ENCODE measurements at places on chromosomes 4 and X. TPM values are rescaled to one million over a fixed set of nuclear protein-coding genes. Genes with fewer than 3 reads are reported as not detected.

GUCY1A1 gene
- total RNA-seq = 8.5 TPM

YIPF7 gene
- total RNA-seq = not detected

RNF150 gene
- 0.25 TPM for total RNA-seq

IL13RA2 gene
- 16.6 TPM for total RNA-seq

DCHS2 gene
- not detected for total RNA-seq

PLA2G12A gene
- 46.2 TPM for total RNA-seq

NUDT10 gene
- 2.1 TPM for total RNA-seq

CPEB2 gene
- 12.5 TPM for total RNA-seq

TIMP1 gene
- 6,558 TPM for total RNA-seq

WDR44 gene
- total RNA-seq = 10.5 TPM

LDB2 gene
- total RNA-seq = 17.2 TPM

DCTD gene
- total RNA-seq = 86.3 TPM

ZNF518B gene
- 21.6 TPM for total RNA-seq

TET2 gene
- 4.4 TPM for total RNA-seq

SPANXD gene
- total RNA-seq = not detected

AADAT gene
- total RNA-seq = 4.6 TPM

TMSB15C gene
- 0.73 TPM for total RNA-seq

LRP2BP gene
- 0.37 TPM for total RNA-seq

CXCL3 gene
- 3.2 TPM for total RNA-seq

EDNRA gene
- 5.1 TPM for total RNA-seq

MAGEA8 gene
- total RNA-seq = not detected

USP17L28 gene
- not detected for total RNA-seq

TLR10 gene
- not detected for total RNA-seq

EDA2R gene
- 13.2 TPM for total RNA-seq

PPP1R2C gene
- total RNA-seq = not detected

PFKFB1 gene
- total RNA-seq = not detected

HTR2C gene
- total RNA-seq = not detected

PRRG1 gene
- 23.4 TPM for total RNA-seq

MYOZ2 gene
- total RNA-seq = not detected

SPANXA2 gene
- total RNA-seq = not detected

MAGEB3 gene
- not detected for total RNA-seq

EGFL6 gene
- not detected for total RNA-seq

L1CAM gene
- total RNA-seq = not detected

MAGEB10 gene
- not detected for total RNA-seq

TCP11X2 gene
- total RNA-seq = not detected

POU3F4 gene
- total RNA-seq = not detected

GLRB gene
- total RNA-seq = 1.7 TPM

KLB gene
- 0.05 TPM for total RNA-seq

NEK1 gene
- 6.9 TPM for total RNA-seq

ODAPH gene
- total RNA-seq = 0.15 TPM

CYSLTR1 gene
- total RNA-seq = not detected

CFAP99 gene
- total RNA-seq = not detected

ART3 gene
- total RNA-seq = not detected

RPA4 gene
- 0.20 TPM for total RNA-seq

EPGN gene
- total RNA-seq = not detected

FABP2 gene
- not detected for total RNA-seq

PJA1 gene
- total RNA-seq = 22.2 TPM

ZMAT1 gene
- total RNA-seq = 0.12 TPM

FGFR3 gene
- 0.24 TPM for total RNA-seq

OPRPN gene
- not detected for total RNA-seq

SUPT20HL2 gene
- not detected for total RNA-seq

PDCL2 gene
- not detected for total RNA-seq

NRK gene
- 4.8 TPM for total RNA-seq

LINC00632 gene
- 50.2 TPM for total RNA-seq

SPANXC gene
- total RNA-seq = not detected

VCX2 gene
- total RNA-seq = not detected

GPAT3 gene
- total RNA-seq = 1.5 TPM
